Activated B cell treated with CpG ODN at 0.5 μM for 24 hours (primary cell): ENCODE measurements at places on chromosomes 6 and 20.
A peak's percentile ranks its signal among the peaks of the same experiment; 100 is the strongest.

DNA sequence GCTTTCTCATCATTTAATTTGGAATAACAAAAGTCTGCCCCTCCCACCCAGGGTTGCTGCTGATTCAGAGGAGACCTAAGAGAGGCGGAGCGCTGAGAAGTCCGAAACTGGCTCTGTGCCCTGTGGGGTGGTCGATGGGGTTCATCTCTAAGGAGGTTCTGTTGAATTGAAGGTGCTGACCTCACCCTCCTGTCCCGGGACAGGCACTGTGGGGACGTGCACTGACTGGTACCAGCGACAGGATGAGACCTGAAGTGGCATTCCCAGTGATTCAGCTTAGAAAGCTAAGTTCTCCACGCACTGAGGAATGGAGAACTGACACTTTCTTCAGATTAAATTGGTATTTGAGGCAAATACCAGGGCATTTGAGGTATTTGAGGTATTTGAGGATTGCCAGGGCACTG is 1.3 kb downstream of the GUCA1B start:
- no peak for DNase-seq

DNA sequence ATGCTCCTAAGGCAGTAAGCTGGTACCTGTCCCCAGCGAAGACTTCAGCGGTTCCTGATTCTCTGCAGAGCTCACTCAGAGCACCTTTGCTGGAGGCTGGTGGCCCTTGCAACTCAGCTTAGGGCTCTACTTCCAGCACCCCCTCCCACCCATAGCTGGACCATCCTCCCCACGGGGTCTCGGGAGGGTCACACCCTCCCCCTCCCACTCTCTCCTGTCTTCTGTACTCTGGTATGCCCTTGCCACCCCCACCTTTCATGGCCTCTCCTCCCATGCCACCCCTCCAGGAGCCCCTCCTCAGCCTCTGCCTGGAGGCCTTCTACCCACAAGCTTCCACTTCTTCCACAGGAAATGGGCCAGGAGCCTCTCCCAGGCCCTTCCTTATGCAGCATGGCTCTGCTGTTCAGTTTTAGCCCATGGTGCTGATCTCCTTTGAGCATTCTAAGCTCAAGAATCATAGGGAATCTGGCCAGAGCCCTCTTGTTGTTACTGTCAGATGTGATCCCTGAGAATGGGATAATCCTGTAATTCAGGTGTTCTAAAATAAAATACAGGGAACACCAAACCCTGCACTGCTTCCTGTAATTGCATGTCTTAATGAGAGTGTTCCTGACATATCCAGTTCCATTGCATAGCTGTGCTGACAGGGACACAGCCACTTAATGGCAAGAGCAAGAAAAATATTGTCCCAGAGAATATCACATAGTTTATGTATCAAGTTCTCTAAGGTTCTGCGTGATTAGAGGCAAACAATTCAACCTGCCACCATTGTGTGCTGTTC is 142.1 kb downstream of the SYNDIG1 start:
- no peak for DNase-seq

DNA sequence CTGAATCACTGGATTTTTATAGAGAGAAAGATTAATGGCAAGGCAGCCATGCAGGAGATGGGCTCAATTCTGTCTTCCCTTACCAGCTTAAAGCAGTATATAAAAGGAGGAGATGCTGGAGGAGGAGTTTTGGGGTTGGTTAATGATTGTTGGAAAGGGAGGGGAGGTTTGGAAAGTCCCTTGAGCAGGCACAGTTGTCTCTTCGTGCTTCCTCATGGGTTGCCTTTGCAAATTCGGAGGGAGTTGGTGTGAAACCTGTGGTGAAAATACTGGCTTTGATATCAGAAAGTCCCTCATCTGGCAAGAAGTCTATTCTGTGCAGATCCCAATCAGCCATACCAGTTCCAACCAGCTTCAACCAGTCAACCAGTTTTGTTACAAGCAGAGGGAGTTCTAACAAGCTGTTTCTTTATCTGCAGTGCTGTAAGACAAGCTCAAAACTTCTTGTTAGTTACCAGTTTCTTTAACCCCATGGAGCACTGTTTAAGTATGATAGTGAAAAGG is 107.0 kb downstream of the HIVEP1 start:
- no peak for DNase-seq

DNA sequence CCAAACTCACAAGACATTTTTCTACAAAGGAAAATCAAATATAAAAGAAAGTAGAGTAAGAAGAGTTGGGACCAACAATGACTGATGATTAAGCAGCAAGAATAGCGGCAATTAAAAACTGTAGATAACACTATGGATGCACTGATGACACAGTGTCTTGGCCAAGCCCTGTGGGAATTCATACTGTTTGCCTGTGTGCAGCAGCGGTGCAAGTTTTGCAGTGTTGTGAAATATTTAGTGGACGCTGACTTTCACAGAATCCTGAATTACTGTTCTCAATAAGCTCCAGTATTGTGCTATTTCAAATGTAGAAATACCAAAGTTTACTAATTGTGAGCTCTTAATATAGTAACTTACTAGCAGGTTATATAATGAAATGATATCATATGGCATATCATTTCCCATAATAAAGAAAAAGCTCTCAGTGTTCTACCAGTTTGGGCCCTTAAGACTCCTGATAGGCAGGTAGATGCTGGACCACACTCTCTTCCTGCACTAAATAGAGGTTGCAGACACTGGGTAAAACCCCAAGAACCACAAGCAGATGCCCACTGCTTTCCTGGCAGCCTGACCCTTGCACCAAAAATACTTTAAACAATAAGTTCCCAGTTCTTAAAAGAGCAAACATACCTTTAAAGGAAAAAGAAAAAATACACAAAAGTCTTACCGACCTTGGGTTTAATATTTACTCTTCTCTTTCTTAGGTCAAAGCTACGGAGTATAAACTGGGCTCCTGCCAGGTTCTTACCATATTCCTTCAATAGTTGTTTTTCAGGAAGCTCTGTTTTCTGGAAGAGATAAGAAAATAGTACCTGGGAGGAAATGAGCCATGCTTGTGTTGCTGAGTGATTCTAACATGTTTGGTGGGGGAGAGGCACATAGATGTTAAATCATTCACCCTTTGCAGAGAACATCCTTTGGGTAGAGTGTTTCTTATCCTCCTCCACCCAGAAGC is 41.6 kb downstream of the ANKEF1 start:
- DNase-seq: no peak

DNA sequence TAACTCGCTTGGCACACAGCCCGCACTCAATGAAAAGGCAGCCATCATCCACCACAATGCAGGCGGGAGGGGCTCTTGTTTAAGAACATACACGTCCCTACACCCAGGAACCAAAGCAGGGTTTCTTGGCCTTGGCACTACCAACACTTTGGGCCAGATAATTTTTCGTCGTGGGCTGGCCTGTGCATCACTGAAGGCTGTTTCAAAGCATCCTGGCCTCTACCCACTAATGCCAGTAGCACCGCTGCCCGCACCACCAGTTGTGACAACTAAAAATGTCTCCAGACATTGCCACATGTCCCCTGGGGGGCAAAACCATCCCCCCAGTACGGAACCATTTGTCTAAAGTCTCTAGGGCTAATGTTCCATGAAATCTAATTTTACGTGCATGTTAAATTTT is 13.0 kb downstream of the UQCC2 start:
- DNase-seq: no peak

GRCh38 chr20:10219993-10220750 is 1.5 kb downstream of the SNAP25 start:
- DNase-seq: no peak

- peak; percentile 38 for DNase-seq
Measured at GRCh38 chr20:49276961-49277785, 684 bp downstream of the ZNFX1 start.

GRCh38 chr20:3307078-3307477 is 68.1 kb upstream of the SLC4A11 start:
- DNase-seq: no peak
